NCI-H774 (cell line): ENCODE measurements at places on chromosomes 1 and 21.
A peak's percentile ranks its signal among the peaks of the same experiment; 100 is the strongest.

DNA sequence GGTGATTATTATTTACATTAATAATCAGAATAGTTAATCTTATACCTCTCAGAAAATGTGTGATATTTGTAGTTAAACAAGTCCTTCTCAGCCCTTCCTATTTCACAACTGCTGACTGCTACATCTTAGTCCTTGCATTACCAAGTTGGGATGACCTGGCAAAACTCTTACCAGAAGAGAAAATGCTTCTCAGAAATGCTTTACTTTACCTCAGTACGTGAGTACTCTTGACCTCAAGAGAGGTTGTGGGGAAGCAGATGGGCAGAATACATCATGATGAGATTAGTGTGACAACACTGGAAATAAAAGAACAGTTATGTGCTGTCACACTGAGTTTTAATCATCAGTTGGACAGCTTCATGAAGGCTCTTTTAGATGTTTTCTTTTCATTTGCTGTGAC lies 16.2 kb downstream of the CFAP126 start:
- DNase-seq, result no peak

- DNase-seq, result no peak
Measured at GRCh38 chr21:29056538-29057050, 16.9 kb downstream of the CCT8 start.

- no peak for DNase-seq
Measured at GRCh38 chr21:46131588-46131837, 23.9 kb downstream of the FTCD start.

DNA sequence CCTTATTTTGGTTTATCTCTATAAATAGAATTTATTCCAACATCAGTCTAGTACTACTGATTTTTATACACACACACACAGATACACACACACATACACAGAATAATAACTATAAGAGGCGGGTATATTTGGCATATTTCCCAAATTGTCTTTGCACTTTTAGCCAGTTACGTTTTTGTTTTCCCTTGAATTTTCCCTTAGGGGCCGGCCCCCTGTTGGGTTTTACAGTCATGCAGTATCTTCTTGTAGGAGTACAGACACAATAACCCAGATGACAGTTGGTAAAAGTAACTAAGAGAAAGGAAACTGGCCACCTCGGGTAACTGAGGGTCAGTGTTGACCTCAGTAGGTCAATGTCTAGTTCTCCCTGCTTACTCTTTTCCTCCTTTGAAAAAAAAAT lies 50.9 kb downstream of the DISP1 start:
- no peak for DNase-seq

DNA sequence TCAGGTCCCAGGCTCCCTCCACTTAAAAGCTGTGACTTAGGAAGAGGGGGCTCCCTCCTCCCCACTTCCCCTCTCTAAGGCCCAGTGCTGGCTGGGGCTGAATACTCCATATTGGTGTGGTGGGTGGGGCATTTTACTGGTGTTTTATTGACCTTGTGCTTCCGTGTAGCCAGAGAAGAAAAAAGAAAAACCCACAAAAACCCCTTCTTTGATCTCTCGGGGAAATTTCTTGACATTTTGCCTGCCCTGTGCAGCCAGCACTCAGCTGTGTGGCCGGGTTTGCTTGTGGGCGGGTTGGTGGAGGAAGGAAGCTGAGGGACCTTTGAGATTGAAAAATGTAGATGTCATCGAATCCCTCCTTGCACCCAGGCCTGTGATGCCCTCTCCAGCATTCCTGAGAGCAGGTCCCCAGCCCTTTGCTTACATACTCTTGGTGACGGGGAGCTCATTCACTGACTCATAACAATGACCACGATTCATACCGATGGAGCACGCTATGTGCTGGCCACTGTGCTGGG lies 24.8 kb downstream of the TNFRSF8 start:
- DNase-seq, result no peak

DNA sequence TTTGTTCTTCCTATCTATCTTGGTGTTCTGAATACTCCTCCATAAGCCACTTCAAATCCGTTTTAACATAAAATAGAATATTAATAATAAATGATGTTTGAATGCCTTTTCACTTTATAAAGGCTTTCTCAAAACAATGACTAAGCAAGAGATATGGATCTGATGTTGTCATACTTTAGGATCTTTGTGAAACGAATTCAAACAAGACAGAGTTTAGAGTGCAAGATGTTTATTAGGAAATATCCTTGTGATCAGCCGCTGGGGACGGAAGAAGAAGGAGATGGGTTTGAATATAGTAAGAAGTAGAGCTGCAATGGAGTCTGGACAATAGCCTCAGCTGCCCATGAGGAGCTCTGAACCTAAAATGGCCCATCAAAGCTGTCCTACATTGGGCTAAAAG lies 351.8 kb downstream of the NEGR1 start:
- no peak for DNase-seq

GRCh38 chr1:28190337-28190979 lies 14.0 kb upstream of the PTAFR start:
- DNase-seq, result no peak

- no peak for DNase-seq
Measured at GRCh38 chr1:92820024-92820423, 11.8 kb upstream of the RPL5 start.

DNA sequence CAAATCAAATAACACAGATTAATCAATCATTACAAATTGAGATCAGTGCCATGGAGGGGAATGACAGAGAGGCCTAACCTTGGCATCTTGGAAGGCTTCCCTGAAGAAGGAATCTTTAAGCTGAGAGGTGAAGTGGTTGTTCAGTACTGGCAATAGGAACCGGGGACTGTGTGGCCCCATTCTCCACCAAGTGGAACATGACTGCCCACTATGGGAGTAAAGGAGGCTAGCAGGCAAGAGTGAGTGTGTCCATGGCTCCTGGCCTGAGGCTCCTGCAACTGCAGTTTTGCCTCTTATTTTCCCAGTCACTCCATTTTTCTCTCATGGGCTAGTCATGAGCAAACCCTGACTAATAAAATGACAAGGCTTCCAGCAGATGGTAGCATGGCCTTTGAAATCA lies 112.2 kb upstream of the GJB5 start:
- DNase-seq, result no peak

GRCh38 chr1:111691886-111692285 lies 47.3 kb downstream of the INKA2 start:
- DNase-seq, result no peak

DNA sequence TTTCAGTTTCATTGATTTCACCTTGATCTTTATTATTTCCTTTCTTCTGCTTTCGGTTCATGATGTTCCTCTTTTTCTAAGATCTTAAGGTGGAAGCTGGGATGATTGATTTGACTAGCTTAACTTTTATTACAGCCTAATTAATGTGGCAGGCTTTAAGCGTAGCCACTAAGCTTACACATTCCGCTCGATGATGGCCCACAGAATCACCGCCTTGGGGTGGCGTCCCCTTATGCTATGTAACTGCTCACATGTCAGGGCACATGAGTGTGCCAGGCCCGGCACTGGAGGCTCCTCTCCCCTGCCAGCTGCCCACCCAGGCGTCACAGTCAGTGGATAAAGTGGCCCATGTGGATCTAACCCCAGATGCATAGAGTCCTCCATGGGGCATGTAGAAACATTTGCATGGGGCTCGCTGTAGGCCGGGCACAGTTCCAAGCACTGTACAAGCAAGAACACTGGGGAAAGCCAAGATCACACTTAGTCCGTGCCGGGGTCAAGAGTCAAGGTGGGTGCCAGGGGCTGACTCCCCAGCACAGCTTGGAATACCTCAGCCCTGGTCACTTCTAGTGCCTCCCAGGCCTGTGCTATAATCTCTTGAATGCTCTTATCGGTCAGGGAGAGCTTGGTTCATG lies 41.7 kb downstream of the PKNOX1 start:
- no peak for DNase-seq

DNA sequence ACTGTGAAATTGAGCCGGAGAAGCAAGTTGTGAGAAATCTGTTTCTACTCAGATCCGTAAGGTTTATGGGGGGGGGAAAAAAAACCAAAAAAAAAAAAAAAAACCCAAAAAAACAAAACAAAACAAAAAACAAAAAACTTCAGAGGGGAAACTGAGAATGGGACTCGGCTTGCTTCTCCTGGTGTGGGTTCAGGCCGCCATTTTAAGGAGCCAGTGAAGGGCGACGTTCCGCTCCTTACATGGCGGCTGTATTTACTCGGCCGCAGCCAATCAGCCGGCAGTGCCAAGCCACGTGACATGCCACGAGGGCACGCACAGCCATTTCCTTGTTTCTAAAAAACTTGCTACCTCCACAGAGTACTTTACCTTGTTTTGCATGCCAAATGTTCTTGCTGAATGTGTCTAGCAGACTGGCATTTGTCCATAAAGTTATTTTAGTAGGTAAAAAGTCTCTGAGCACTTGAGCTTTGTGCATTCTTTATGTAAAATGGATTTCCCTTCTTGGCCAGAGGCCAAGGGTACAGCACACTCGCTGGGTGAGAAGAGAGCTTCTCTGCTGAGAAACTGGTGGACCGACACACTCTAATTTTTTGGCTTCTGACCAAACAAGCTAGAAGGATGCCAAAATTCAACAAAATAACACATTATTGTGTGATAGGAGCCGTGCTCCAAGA lies 101.8 kb downstream of the NFIA start:
- DNase-seq, result peak; percentile 88

DNA sequence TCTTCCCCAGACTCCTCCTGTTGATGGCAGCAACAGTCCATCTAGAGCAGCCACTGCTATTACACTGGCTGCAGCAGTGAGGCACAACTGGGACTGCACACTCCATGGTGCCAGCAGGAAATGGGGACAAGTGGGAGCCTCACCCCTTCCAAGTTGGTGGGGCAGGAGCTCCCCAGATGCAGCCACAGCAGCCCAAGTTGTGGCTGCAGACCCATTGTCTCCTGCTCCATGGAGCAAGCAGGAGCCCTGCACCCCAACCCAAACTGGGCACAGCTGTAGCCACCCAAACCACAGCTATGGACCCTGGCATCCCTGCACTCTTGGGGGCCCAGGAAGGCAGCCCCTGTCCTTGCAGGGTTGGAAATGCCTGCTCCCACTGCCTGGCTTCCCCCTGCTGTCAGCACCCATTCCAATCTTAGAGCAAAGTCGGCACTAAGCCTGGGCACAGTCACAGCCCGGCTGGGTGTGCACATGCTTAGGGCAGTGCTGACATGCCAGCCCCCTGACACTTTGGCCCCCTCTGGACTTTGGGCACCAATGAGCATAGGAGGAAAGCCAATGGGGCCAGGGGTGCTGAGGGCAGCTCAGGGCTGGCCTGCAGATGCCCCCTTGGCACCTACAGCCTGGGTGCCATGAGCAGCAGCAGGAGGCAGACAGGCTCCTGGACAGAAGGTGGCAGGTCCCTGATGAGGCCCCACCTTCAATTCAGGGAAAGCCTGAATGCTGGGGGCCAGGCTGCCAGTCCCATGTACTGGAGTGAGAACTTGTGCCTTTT lies 44.0 kb downstream of the MATN1 start:
- DNase-seq, result no peak

- DNase-seq, result no peak
Measured at GRCh38 chr1:201551096-201551495, 12.2 kb downstream of the NAV1 start.

- DNase-seq, result no peak
Measured at GRCh38 chr21:16455978-16456377, 726.2 kb downstream of the USP25 start.
